ENCODE measurements at places on chromosomes 6 and 20.

GRCh38 chr6:165042912-165043311 lies 266.5 kb downstream of the C6orf118 start:
- no peak for DNase-seq

GRCh38 chr6:5659467-5659866 lies 347.3 kb downstream of the NRN1 start:
- DNase-seq: no peak

DNA sequence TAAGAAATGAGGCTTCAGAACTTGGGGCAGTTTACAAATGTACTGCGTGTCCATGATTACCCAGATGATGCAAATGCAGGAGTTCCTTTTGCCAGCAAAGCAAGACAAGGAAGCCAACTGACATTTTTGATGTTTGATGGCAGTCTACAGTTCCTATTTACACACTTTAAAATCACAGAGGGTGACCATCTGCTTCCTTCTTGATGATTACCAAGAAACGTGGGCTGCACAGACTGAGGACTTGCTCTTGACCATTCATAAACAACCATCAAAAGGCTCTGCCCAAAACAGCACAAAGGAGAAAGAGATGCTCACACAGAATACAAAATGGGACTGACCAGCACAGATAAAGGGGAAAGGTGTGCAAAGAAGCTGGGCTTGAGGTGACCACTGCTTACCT lies 79.8 kb upstream of the TRAF3IP2 start:
- DNase-seq: no peak

DNA sequence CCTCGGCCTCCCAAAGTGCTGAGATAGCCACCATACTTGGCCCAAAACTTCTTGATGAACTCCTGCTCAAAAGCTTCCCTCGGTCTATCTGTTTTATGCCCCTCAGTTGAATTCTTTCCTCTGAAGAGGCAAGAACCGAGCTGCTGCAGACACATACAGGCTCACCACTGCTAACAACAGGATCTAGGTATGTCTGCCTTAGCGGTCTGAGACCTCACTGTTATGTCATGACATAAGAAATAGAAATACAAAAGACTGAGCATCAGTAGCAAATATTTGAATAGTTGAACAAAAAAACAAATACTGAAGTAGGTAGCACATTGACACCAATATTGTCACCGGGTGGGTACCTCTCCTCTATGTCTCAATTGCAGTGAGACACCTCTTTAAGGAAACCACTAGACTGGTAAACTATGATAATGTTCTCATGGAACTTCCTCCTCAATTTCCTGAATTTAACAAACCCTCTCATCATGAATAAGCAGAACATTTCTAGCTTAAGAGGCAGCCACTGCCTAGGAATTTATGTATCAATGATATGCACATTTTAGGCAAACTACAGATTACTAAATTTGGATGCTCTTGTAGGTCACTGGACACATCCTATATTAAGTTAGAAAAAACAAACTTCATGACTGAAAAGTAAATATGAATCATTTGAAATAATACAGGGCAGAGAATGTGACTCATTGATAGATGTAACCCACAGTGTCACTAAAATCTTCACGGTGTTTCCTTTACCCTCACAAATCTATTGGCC lies 9.4 kb upstream of the STXBP5 start:
- DNase-seq: no peak

DNA sequence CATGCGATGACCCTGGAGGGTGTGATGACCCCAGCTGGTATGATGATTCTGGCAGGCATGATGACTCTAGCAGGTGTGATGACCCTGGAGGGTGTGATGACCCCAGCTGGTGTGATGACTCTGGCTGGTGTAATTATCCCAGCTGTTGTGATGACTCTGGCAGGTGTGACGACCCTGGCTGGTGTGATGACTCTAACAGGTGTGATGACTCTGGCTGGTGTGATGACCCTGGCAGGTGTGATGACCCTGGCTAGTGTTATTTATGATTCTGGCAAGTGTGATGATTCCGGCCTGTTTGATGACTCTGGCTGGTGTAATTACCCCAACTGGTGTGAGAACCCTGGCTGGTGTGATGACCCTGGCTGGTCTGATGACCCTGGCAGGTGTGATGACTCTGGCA lies 427.2 kb downstream of the QKI start:
- DNase-seq: no peak

DNA sequence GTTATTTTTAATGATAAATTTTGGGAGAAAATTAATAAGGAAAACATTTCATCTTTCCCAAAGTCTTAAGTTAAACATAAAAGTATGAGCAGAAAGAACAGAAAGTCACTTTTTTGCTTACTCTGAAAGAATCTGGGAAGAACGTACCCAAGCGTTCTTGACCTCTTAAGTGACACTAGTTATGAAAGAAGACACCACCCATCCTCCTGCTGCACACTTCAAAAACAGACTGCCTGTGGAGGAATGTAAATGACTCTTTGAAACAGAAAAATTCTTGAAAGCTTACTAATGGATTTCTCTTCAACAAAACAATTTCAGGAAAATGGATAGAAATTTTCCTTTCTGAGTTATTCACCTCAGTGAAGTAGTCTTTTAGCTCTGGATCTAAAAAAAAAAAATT lies 227.7 kb downstream of the MEI4 start:
- no peak for DNase-seq

GRCh38 chr6:90295854-90296340 lies 746 bp downstream of the BACH2 start:
- peak; percentile 56 for DNase-seq

DNA sequence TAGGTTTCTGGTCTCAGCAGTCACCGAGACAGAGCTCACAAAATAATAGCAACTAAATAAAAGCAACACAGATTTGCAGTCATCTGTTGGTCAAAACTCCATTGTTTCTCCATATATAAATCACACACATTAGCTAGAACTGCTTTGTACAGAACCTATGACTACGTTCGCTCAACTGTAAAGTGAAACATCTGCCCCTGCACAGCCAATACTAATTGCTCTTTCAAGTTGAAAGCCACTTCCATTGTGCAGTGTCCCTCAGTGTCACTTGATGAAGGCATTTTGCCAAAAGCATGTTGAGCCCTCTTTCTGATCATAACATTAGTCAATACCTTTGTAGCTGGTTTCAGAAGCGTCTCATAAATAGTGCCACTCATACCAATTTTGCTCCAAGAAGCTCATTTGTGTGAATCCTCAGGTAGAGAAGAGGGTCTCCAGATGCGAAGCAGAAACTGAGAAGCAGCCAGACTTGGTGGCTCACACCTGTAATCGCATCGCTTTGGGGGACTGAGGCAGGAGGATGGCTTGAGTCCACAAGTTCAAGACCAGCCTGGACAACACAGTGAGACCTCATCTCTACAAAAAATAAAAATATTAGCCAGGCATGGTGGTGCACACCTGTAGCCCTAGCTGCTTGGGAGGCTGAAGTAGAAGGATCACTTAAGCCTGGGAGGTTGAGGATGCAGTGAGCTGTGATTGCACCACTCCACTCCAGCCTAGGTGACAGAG lies 68.9 kb downstream of the PERP start:
- no peak for DNase-seq

- no peak for DNase-seq
Observed at GRCh38 chr6:84967389-84967788, 203.0 kb upstream of the TBX18 start.

GRCh38 chr6:150536835-150537234 lies 62.9 kb upstream of the PLEKHG1 start:
- DNase-seq: no peak

DNA sequence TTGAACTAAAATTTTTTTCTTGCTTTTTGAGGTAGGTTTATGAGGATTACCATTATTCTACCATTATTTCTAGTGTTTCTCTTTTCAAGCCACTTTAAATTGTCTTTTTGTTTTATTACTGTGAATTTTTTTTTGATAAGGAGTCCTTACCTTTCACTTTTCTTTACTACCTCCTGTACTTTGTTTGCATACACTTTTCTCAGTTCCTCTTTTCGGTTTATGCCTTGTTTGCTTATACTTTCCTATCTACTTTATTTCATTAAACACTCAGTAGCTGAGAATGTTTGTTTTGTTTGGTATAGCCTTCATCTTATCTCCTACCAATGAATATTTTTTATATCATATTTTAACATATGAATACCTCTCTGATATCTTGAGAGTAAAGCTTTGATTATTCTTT lies 147.9 kb downstream of the TFAP2B start:
- no peak for DNase-seq

DNA sequence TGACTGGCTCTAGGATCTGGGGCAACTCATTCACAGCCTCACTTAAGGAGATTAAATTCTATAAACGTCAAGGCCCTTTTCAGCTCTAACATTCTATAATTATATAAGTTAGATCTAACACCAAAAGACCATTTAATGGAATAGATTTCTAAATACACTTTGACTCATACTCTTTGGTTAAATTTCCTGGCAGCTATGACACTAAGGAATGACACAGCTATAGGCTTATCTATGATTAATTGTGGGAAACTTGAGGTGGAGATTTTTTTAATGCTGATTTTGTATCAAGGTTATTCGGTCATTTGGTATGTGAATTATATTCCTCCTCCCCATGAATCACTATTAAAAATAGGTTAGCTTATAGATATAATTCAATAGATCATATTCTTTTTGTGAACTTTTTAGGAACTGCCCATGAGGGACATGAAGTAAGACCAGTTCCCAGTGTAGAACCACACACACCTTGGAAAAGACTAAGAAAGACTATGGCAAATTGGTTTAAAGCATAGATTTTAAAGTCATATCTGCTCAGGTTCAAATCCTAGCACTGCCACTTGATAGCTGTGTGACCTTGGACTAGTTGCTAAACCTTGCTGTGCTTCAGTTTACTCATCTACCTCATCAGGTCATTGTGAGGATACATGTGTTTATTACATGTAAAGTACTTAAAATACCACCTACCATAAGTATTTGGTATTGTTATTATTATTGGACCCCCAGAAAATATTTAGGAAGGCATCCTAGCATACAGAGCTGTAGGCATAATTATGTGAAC lies 116.0 kb downstream of the CRYBG1 start:
- no peak for DNase-seq

DNA sequence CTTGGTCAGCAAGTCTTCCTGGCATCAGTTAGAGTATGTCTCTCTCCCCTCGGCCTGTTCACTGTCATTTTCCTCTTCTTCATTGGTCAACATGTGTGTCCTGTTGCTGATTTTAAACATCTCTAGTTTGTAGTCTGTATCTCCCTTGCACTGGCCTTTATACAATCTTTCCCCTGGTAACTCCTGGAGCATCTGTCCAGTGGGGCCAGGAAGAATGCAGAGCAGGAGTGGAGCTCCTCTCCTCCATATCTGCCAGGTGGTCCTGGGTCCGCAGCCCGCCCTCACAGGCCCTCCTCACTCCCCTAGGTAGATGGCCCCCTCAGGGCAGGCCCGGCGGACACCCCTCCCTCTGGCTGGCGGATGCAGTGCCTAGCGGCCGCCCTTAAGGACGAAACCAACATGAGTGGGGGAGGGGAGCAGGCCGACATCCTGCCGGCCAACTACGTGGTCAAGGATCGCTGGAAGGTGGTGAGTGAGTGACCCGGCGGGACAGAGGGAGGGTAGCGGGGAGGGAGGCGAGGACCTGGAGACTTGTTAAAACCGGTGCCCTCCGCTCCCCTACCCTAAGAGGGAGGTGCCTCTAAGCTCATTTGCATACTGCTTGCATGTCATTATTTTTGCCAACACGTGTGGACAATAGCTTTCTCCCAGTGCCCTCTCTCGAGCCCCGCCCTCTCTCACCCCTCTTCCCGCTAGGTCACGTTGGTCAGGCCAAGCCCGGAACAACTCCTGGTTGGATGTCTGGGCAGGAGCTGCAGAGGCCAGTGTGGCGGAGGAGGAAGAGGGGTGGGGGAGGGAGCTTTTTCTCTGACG lies 3.2 kb downstream of the TTBK1 start:
- no peak for DNase-seq

GRCh38 chr6:158031381-158032353 lies 50.0 kb downstream of the SYNJ2 start:
- peak; percentile 26 for DNase-seq

GRCh38 chr20:13934992-13935894 lies 55.2 kb downstream of the SEL1L2 start:
- DNase-seq: no peak

- DNase-seq: no peak
Observed at GRCh38 chr20:24462460-24463010, 6.9 kb upstream of the SYNDIG1 start.

- DNase-seq: no peak
Observed at GRCh38 chr6:115612796-115613479, 447.8 kb downstream of the FRK start.

DNA sequence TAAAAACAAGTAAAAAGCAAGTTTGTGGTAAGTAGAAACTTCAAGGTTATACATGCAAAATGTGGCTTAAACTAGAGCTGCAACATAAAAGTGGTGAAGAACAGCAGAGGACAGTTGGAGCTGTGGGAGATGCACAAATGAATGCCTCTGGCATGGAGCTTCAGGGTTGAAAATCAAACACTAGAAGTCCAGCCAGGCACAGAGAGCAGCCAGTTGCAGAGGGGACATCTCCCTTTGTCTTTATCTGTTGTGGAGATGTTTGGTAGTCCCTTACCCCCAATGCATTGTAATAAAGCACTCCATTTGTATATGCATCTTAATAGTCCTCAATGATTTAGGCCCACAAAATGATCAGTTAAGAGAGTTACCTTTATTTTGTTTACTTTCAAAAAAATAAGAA lies 73.1 kb upstream of the C20orf144 start:
- DNase-seq: no peak

GRCh38 chr6:46935687-46936086 lies 13.9 kb upstream of the ADGRF5 start:
- no peak for DNase-seq

DNA sequence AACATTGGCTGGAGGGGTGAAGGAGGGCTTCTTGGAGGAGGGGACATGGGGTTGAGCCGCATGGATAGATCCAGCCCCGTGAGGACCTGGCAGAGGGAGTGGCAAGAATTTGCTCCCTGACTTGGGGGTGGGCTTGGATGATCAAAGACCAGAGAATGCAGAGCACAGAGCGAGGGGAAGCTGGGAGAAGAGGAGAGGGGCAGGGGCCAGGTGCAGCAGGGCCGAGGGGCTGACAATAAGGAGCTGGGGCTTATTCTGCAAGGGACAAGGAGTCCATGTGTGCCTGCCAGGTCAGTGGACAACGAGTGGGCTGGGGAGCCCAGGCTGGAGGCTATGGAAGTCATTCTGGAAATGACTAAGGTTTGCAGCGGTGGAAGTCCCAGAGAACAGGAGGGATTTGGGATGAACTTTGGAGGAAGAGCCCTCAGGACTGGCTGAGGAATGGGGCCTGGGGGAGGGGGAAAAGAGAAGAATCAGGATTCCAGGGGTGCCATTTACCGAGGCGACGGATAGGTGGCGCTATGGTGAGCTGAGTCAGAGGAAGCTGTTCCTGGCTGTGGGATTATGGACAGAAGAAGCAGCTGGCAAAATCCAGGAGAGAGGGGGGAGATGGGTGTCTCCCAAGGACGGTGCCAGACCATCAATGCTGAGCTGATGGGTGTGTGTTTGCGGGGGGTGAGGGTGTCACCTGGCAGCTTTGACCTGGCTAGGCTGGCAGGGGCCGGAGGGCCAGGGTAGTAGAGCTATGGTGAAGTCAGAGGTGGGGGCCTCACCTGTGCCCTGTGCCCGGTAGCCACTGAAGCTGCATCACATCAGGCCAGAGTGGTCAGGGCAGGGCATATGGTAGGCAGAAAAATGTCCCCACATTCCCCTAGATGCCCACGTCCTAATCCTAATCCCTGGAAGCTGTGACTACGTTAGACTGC lies 7.8 kb downstream of the KCNG1 start:
- no peak for DNase-seq

All from stimulated activated CD8-positive, alpha-beta memory T cell treated with anti-CD3 and anti-CD28 coated beads, Interleukin-2, amount 100 ng/mL, for 1 hour (primary cell).